ENCODE measurements at places on chromosomes 1 and 21.

DNA sequence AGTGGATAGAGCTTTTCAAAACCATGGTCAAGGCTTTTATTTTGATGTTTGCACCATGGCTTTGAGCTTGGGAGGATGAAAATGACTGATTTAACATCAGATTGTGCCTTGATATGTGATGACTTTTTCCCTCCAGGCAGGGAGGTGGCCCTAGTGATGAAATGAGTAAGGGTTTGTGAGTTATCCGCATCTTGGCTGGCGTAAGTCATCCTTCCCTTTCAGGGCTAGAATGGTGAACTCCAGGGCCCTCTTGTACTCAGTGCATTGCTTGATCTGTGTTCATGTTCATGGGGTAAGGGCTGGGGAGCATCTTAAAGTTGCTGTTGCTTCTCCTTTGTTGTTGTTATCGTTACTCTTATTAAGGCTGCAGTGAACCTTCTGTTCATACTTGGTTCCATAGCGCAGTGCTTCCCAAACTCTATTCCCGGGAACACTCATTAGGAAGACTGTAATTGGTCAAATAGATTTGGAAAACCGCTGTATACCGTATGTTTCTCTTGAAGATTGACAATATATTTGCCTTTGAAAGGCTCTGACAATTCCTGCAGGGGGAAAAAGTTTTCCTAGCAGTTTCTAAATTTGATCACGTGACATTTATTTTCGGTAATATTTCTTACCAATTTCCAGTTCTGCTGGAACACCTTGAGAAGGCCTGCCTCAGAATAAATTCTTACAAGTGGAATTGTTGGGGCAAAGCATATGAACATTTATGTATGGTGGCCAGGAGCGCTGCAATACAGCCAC lies 23.1 kb downstream of the GPR137B start:
- H3K4me1 ChIP-seq: no peaks in the 10 kb centered on the region
- no peaks in the 10 kb centered on the region for H3K36me3 ChIP-seq
- no peak overlapping the region for H3K4me3 ChIP-seq
- H3K27ac ChIP-seq: no peak overlapping the region
- H3K27me3 ChIP-seq: no peaks in the 10 kb centered on the region

DNA sequence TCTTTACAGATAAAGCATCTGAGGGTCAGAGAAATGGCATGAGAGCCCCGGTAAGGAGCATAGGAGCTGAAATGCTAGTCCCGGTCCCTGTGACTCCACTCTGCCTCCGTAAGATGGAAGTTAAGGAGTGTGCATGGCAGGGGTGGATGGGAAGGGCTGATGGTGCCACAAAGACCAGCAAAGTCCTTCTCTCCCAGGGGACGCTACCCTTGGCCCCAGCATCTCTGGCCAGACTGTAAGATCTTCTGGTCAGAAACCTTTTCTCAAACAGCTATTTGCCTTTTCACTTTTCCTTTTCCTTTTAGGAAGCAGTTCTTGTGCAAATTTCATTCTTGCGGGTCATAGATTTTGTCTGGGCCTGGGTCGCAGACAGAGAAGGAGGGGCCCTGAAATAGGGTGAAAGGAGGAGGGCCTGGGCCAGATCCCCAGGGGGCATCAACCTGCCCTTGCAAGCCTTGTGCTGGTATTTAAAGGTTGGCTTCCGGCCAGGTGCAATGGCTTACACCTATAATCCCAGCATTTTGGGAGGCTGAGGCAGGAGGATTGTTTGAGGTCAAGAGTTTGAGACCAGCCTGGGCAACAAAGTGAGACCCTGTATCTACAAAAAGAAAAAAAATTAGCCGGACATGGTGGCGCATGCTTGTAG lies 14.4 kb upstream of the EPS8L3 start:
- no peak overlapping the region for H3K27ac ChIP-seq
- no peaks in the 10 kb centered on the region for H3K36me3 ChIP-seq
- no peak for DNase-seq

- H3K4me1 ChIP-seq: peaks cover 14% of the 10 kb centered on the region
- peak overlapping the region; percentile 81 for H3K4me3 ChIP-seq
- H3K27me3 ChIP-seq: no peaks in the 10 kb centered on the region
- H3K27ac ChIP-seq: no peak overlapping the region
- DNase-seq: peak; percentile 84
These were observed 636 bp upstream of the YRDC start for GRCh38 chr1:37808369-37809319.

GRCh38 chr1:211332036-211332616 lies 5.5 kb downstream of the TRAF5 start:
- H3K27me3 ChIP-seq: no peaks in the 10 kb centered on the region
- peaks cover 14% of the 10 kb centered on the region for H3K4me1 ChIP-seq
- H3K27ac ChIP-seq: no peak overlapping the region
- no peaks in the 10 kb centered on the region for H3K36me3 ChIP-seq
- DNase-seq: no peak

DNA sequence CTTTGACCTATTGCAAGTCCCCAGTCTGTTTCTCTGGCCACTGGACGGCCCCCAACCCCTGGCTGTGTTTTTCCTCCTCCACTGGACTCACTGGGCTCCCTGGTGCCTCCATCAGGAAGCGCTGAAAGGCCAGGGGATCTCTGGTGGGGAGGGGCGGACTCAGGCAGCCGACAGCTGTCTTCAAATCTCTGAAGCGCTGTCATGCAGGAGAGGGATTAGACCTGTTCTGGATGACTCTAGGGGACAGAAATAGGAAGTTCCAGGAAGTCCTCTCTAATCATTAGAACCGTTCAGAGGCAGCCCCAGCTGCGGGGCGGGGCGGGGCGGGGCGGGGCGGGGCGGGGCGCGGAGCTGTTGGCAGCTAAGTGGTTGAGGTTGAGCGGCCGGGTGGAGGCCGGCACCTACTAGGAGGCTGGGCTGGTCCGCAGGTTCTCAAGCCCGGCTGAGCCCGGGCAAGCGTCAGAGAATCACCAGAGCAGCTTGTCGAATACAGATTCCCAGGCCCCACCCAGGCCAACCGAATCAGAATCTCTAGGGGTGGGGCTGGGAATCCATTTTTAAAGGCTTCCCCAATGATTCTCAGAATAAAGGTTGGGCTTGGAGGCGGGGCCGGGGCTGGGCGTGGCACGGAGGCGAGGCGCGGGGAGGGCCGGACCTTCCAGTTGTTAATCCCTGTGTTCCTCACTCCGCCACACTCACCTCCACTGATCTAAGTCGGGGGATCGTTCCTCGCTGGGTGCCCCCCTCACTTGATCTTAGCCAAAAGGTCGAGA lies 11.4 kb upstream of the PHLDA3 start:
- H3K4me1 ChIP-seq: peaks cover 5% of the 10 kb centered on the region
- peak; percentile 91 for DNase-seq
- H3K4me3 ChIP-seq: peak overlapping the region; percentile 65
- H3K27ac ChIP-seq: no peak overlapping the region

DNA sequence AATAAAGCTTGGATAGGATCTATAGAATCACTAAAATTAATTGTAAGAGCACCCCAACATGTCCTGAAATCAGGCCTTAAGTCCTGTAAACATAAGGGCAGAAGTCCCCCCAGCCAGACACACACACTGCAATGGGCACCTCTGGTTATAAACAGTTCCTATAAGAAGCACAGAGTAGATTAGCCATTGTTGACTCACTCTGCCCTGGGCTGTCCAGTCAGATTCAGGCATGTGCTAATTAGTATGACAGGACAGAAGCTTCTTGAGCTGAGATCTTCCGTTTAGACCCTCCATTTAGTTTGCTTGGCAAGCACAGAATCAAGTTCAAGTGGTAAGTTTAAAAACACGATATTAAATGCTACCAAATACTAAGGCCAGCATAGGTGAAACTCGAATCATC lies 11.8 kb upstream of the DENND1B start:
- no peak for DNase-seq
- H3K27ac ChIP-seq: no peak overlapping the region
- no peaks in the 10 kb centered on the region for H3K27me3 ChIP-seq
- H3K4me3 ChIP-seq: no peak overlapping the region
- no peaks in the 10 kb centered on the region for H3K4me1 ChIP-seq

DNA sequence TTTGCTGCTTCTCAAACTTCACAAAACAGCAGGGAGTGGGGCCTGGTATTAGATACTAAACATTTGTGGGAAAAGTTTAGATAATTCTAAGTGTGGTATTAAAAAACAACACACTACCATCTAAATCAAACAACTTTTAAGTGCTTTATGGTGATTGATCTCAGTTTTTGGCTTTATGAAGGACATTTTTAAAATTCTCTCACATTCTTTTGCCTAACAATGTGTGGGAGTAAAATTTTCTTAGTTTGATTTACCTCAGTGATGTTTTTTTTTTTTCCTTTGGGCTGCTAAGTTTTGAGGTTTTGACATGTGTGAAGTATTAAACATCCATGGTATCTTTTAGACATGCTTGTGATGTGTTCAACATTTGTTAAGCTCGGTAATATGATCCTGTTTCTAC lies 116.2 kb downstream of the DISP1 start:
- H3K27ac ChIP-seq: no peak overlapping the region
- no peak overlapping the region for H3K4me3 ChIP-seq

DNA sequence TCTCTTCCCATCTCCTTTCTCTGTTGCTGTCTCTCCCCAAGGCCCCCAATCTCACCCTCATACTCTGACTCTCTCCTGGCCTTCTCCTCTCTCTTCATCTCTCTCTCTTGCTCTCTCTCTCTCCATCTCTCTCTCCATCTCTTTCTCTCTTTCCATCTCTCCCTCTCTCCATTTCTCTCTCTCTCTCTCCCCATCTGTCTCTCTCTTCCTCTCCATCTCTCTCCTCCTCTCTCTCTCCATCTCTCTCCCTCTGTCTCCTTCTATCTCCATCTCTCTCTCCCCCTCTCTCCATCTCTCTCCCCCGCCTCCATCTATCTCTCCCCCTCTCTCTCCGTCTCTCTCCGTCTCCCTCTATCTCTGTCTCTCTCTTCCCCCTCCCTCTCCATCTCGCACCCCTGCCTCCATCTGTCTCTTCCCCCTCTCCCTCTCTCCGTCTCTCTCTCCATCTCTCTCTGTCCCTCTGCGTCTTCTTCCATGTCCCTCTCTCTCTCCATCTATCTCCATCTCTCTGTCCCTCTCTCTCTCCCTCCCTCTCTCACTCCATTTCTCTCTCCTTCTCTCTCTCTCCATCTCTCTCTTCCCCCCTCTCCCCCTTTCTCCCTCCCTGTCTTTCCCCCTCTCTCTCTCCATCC lies 16.0 kb upstream of the EPHA8 start:
- H3K4me1 ChIP-seq: no peaks in the 10 kb centered on the region
- H3K4me3 ChIP-seq: no peak overlapping the region
- no peaks in the 10 kb centered on the region for H3K36me3 ChIP-seq
- H3K27me3 ChIP-seq: no peaks in the 10 kb centered on the region

DNA sequence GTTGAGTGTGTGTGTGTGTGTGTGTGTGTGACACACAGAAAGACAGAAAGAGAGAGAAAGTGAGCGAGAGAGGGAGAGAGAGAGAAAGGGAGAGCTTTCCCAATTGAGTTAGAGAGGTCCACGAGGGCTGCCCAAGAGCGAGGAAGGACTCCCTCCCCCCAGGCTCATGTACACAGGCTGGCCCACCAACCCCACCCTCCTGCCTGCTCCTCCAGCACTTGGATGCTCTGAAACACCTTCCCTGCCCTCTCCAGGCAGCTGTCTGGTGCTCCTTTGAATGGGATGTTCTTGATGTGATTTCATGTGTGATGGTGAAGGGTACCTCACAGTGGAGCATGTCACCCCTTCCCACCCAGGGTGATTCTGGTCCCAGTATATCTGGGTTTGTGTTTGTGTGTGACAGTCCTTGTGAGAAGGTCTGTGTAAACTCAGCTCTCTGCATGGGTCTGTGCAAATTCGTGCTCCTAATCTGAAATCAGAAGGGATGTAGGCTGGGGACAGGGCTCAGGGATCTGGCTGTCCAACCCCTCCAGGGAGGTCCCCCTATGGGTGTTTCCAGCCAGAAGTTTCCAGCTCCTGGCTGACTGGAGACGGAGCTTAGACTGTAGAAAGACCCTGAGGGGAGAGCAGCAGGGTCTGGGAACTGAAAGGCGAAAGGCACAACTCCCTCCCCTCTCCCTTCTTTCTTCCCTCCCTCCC lies 6.8 kb upstream of the PEAR1 start:
- H3K27ac ChIP-seq: no peak overlapping the region
- H3K4me3 ChIP-seq: no peak overlapping the region
- peaks cover 8% of the 10 kb centered on the region for H3K4me1 ChIP-seq
- no peaks in the 10 kb centered on the region for H3K27me3 ChIP-seq

- no peak overlapping the region for H3K4me3 ChIP-seq
- H3K36me3 ChIP-seq: no peaks in the 10 kb centered on the region
- no peaks in the 10 kb centered on the region for H3K4me1 ChIP-seq
These were observed 152.6 kb upstream of the C1orf174 start for GRCh38 chr1:4052657-4053056.

DNA sequence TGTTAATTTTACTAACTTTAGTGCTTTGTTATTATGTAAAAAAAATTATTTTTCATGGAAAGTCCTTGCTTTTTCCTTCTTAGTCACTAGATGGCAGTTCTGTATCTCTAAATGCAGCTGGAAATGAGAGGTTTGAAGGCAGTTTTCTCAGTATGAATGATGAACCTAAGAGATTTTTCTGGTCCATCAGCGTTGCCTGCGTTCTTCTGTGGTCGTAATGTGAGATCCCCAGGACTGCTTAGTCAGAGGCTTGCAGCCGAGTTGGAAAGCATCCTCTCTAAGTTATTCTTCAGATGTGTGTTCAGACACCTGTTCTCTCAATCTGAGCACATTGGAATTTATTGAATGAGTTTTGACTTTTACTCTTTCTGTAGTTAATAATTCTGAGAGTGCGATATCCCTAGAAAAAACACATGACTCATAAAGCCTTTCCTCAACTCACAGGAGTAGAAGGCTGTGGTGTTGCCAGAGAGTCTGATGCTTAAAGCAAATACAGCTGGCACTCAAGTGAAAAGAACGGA lies 99.3 kb downstream of the FMN2 start:
- no peaks in the 10 kb centered on the region for H3K4me1 ChIP-seq
- no peak overlapping the region for H3K27ac ChIP-seq
- no peak overlapping the region for H3K4me3 ChIP-seq
- no peaks in the 10 kb centered on the region for H3K36me3 ChIP-seq

GRCh38 chr1:160637821-160638539 lies 8.9 kb downstream of the SLAMF1 start:
- no peak overlapping the region for H3K27ac ChIP-seq
- no peak for DNase-seq
- no peaks in the 10 kb centered on the region for H3K27me3 ChIP-seq
- peaks cover 3% of the 10 kb centered on the region for H3K4me1 ChIP-seq
- H3K4me3 ChIP-seq: no peak overlapping the region

GRCh38 chr1:205497351-205497750 lies 7.1 kb upstream of the CDK18 start:
- no peak overlapping the region for H3K4me3 ChIP-seq
- no peak overlapping the region for H3K27ac ChIP-seq
- DNase-seq: no peak

DNA sequence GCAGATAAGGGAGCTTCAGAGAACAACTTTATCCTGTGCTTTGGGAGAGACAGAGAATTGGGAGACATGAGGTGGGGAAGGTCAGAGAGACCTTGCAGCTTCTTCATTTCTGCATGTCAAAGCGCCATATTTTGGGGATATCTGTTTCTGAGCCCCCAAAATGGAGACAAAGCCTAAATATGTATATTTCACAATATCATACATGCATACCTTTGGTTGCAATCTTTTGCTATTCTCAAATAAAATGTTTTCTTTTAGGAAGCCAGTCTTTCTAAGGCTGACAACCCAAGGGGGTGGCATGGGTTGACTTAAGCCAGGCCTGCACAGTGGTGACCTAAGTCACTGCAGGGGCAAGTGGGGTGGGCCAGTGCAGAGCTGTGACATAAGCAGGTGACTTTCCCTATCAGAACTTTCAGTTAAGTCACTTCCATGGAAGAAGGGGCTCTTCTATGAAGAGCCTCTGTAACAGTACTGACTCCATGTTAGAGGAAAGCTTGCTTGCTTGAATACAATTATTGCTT lies 13.9 kb upstream of the MRPL55 start:
- H3K4me1 ChIP-seq: no peaks in the 10 kb centered on the region
- DNase-seq: no peak
- no peak overlapping the region for H3K4me3 ChIP-seq
- H3K27ac ChIP-seq: no peak overlapping the region
